ENCODE measurements at places on chromosomes 6 and 20. TPM values are rescaled to one million over a fixed set of nuclear protein-coding genes. Genes with fewer than 3 reads are reported as not detected.

The ADGRF1 gene
- total RNA-seq, result not detected

The BNIP5 gene
- not detected for total RNA-seq

The CLVS2 gene
- not detected for total RNA-seq

The DACT2 gene
- 2.3 TPM for total RNA-seq

DNA sequence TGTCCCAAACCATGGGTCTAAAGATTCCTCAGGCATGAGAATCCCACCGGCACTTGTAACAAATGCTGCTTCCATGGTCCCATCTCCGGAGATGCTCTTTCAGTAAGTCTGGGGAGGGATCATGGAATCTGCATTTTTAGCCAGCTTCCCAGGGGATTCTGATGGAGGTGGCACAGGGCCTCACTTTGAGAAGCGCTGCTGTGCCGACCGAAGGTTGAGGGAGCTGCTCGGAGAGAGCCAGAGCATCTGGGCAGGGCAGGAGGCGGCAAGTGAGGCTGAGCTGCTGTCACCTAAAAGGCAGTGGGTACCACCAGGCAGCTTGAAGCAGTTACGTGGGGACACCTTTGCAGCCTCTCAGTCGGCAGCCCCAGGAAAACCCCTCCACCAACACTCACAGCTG, 100.2 kb upstream of the CDYL start:
- H3K36me3 ChIP-seq, result no peaks in the 10 kb centered on the region
- no peak overlapping the region for H3K27ac ChIP-seq
- H3K27me3 ChIP-seq, result peaks cover 4% of the 10 kb centered on the region
- no peak overlapping the region for H3K4me3 ChIP-seq
- H3K4me1 ChIP-seq, result no peaks in the 10 kb centered on the region
- no peak for DNase-seq

GRCh38 chr6:92479831-92480230, 939.5 kb downstream of the EPHA7 start:
- H3K4me3 ChIP-seq, result no peak overlapping the region
- H3K27ac ChIP-seq, result no peak overlapping the region
- H3K36me3 ChIP-seq, result no peaks in the 10 kb centered on the region
- no peak for DNase-seq
- H3K4me1 ChIP-seq, result no peaks in the 10 kb centered on the region

DNA sequence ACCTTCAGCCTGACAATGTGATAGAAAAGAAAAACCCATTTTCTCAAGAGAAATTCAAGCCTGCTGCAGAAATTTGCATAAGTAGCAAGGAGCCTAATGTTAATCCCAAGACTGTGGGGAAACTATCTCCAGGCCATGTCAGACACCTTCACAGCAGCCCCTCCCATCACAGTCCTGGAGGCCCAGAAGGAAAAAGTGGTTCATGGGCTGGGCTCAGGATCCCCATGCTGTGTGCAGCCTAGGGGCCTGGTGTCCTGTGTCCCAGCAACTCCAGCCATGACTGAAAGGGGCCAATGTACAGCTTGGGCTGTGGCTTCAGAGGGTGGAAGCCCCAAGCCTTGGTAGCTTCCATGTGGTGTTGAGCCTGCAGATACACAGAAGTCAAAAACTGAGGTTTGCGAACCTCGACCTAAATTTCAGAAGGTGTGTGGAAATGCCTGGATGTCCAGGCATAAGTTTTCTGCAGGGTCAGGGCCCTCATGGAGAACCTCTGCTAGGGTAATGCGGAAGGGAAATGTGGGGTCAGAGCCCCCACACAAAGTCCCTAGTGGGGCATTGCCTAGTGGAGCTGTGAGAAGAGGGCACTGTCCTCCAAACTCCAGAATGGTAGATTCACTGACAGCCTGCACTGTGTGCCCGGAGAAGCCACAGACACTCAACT, 11.8 kb downstream of the ZBTB9 start:
- no peak overlapping the region for H3K27ac ChIP-seq
- no peak overlapping the region for H3K4me3 ChIP-seq
- no peaks in the 10 kb centered on the region for H3K4me1 ChIP-seq
- no peaks in the 10 kb centered on the region for H3K36me3 ChIP-seq
